ENCODE measurements at places on chromosomes 4 and X.

GRCh38 chrX:39883666-39884065, 214.1 kb downstream of the BCOR start:
- DNase-seq: no peak

GRCh38 chr4:134762053-134762452, 560.5 kb upstream of the PABPC4L start:
- no peak for DNase-seq

DNA sequence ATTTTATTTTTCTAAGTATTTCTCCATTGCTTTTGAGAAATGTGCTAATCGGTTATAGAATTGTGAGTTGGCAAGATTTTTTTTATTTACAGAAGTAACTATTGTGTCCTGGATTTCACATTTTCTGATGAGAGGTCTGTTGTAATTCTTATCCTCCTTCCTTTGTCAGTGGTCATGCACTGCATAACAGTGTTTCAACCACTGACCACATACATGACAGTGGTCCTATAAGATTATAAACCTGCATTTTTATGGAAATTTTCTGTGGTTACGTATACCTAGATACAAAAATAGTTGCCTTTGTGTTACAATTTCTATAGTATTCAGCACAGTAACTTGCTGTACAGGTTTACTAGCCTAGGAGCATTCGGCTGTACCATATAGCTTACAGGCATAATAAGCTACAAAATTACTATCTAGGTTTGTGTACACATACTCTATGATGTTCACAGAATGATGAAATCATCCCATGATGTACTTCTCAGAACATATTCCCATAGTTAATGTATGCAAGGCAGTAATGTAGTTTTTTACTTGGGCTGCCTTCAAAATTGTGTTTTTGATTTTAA, 47.8 kb downstream of the APELA start:
- no peak for DNase-seq

GRCh38 chr4:28402751-28403150, 1542.1 kb downstream of the STIM2 start:
- DNase-seq: no peak

GRCh38 chrX:38940547-38940946, 139.3 kb downstream of the MID1IP1 start:
- no peak for DNase-seq

- no peak for DNase-seq
Measured at GRCh38 chr4:119682099-119682498, 53.5 kb upstream of the PDE5A start.

DNA sequence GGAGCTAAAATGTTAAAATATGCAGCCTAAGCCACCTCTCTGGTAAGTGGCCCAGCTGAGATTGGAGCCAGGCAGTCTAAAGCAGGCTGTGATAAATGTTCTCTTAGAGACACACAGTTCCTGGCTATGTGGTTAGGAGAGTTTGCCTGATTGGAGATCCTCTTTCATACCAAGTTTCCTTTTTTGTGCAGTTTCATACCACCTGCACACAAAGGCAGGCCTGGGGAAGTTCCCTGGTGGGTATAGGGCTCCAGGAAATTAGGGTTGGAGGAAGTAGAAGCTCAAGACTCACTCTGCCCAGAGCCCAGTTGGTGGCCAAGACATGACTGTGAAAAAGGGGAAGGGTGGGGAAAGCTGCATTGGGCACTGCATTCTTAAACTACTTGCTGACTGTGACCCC, 16.9 kb downstream of the CYBB start:
- no peak for DNase-seq

DNA sequence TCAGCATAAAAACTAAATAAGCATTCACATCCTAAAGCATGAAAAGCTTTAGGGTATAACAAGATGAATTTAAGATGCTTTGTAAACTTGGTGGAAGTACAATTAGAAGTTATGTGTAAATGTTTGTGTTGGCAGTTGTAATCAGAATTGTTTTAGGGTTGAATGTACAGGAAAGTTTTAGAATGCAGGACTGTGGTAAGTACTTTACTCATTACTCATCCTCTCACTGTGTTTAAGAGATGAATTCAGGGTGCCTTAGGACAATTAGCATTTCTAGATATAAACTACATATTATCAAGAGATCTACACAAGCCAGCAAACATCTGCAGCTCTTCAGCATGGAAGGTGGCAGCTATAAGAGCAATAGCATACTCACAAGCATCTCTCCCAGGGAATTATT, 77.5 kb upstream of the ELOVL6 start:
- DNase-seq: peak; percentile 77

DNA sequence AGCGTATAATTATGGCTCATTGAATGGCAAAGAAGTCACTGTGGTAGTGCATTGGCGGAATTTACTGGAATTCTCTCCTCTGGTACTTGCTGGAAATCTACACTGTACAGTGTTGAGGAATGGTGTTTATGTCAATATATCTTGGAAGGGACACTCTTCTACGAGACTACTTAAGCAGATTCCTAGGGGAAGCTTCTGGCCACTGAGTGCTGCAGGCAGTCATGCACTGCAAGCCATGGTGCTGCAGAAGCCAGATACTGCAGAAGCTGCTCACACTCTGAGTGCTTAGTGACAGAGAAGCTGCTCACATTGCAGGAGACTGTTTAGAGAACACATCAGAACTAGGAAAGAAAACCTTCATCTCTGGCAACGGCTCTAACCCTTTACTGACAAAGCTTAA, 725.0 kb downstream of the CCSER1 start:
- no peak for DNase-seq

DNA sequence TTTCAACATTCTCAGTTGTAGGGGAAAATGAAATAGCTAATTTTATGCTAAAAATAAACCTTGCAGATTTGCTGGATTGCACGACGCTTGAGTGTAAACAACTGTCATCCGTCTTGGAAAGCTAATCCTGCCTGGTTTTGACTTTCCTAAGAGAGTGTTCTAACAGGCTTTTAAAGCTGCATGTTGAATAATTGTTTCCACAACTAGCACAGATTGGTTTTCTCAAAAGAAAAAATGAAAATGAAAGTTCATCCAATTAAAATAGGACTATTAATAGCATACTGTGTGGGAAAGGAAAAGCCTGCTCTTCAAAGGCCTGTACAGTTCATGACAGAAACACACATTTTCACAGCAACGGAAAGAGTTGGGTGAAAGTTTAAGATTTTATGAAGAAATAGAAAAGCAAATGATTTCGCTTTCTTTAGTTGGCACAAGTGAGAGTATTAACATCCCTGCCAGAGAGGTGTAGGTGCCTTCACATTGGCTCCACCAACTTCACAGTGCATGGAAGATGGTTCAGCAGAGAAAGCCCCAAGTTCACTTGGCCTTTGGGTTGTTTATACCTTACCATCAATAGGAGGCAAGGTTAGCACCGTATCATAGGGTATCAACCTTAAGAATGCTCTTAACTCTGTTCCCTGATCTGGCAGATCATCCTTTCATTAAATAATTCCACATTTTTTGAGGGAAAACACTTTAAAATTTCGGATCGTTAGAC, 140.0 kb upstream of the GUCY1A1 start:
- DNase-seq: peak; percentile 52

- peak; percentile 37 for DNase-seq
Measured at GRCh38 chrX:119885554-119886428, 9.9 kb upstream of the AKAP14 start.

DNA sequence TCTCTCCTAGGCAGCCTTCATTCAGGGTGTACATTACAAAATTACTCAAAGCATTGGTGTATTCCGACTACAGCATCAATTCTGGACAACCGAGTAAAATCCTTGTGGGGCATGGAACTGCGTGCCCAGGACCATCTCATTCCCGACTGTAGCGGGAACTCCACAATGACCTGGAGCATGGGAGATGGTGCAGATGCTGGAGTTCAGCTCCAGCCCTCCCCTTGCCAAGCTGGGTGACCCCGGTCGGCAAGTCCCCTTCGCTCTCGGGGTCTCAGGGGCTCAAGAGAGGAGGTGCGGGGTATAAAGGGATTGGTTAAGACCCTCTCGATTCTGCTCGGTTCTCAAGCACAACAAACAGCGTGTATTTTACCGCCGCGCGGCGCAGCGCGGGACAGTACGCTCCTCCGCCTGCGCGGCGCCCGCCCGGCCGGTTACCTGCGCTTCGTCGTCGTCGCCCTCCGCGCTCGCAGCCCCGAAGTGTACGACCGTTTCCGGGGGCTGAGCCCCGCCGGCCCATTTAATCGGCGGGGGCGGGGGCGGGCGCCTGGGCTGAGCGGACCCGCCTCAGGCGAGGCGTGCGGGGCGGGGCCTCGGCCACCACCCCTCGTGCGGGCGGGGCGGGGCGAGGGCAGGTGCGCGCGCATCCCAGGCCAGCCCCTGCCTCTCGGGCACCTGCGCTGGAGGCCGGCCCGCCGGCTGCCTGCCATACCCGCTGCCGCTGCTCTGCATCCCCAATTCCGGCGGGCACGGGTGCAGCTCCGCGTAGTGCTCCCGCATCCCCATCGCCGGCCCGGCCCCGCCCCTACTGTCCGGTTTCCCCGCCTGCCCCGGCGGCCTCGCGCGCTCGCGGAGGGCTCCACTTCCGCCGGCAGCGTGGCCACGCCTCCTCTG, at the start of gene G6PD:
Gene G6PD (minus strand): TSS at position 493 of the 891 bp plus-strand sequence. CDS start 691 bp downstream, outside the sequence.
- DNase-seq: peak; percentile 75

GRCh38 chr4:98639108-98639507, 19.3 kb downstream of the TSPAN5 start:
- DNase-seq: no peak

DNA sequence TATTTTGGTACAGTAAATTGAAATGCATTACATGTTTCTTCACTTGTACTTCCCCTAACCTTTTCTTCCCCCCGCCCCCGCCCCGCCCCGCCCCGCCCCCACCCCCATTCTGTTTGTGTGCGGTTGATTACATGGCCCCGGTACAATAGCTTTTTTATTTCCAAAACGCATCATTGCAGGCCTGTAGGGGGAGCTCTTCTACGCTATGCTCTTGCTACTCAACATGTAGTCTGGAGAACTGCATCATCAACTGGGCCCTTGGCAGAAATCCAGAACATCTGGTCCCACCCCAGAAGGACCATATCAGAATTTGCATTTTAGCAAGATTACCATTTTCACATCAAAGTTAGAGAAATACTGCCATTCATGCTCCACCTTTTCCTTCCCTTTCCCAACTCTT, 333.3 kb upstream of the DDX53 start:
- peak; percentile 9 for DNase-seq

- no peak for DNase-seq
Measured at GRCh38 chr4:82491251-82491960, 61.0 kb downstream of the ENOPH1 start.

DNA sequence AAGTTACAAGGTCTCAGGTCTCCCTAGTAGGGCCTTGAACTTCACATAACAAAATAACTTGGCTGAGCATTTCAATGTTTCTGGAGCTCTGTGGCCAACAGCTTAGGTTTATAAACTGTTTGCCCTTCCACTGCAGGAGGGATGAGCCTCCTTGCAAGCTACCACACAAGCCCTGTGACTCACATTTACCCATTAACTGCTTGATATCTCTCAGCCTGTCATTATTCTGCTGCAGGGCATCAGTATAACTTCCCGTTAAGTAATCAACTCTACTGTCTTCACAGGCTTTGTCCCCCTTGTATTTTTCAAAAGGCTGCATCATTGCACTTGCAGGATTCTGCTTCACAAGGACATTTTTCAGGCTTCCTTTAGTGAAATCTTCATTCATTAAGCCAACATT, 151.7 kb upstream of the CXCL13 start:
- peak; percentile 4 for DNase-seq

DNA sequence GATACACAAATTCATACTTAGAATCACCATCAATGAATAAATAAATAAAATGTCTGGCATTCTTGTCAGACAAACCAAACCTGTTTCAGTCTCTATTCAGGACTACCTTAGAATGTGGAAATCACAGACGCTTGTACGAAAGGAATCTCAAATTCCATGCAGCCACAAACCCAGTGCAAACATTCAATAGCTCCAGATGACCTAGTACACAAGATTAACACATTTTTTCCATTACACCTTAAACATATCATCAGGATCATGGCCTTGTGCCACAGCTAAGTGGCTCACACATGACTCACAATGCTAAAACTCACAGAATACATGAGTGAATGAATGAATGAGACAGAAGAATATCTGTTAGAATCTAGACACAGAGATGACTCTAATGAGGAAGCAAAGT, 134.2 kb downstream of the PWWP3B start:
- DNase-seq: no peak

DNA sequence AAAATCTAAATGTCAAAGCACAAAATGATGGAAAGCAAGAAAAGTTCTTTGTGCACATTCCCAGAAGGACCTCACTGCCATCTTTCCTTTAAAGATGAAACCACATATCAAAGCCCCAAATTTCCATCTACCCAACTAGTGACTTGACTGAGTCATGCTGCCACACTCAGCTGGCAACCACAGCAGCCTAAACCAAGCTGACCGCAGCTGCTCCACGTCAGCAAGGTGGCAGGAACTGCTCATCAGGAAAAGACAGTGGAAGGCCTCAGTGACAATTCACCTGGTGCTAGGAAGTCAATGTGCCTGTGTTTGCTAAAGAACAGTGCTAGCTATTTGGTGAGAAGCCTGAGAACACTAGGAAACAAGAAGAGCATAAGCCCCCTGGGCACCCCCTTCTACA, 26.1 kb downstream of the ACOX3 start:
- DNase-seq: no peak

DNA sequence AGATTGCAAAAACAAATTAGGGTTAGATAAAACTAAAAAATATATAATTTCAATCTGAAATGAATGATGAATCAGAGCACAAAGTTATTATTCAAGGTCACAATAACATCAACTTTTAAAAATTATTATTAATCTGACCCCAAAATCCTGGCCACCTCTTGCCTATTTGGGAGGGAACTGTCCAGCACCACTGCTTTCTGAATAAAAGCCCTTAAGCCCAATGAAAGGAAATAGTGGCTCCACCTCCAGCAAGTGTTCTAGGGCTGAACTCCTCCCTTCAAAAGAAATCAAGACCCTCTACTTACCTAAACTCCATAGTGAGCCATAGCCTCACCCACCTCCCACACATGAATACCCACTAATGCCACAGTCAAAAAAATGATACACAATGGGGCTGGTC, 208.2 kb downstream of the PARM1 start:
- DNase-seq: no peak

DNA sequence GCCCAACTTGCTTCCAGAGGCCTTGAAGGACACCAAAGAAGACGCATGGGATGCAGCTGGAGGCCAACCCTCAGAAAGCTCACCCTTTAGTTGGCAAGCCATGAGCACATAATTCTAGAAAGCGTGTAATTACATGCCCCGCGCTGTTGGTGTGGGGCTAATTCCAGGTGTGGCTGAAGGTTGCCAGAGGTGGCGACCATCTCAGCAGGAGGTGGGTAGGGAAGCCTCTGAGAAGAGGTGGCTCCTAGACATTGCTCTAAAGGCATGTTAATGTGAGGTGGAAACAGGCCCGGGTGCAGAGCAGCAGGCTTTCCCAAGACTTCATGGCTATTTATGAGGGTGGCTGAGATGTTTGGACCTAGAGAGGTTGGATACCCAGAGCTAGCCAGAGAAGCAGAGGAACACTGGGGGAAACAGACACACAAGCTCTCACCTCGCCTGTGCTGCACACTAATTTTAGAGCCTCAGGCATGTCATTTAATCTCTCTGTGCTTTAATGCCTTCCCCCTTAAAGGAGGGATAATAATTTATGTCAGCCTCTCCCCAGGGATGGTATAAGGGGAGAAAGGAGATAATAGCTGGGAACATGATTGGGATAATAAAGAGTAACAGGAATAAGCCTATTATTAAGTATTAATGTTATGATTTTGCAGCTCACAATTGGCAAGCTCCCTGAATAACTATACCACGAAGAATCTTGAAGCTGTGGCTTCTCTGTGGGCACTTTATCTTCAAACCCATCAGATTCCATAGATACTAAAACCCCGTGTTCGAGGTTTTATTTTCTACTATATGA, 60.0 kb upstream of the HELT start:
- DNase-seq: no peak

GRCh38 chr4:72567821-72568675, 973 bp downstream of the ADAMTS3 start:
- peak; percentile 71 for DNase-seq

GRCh38 chr4:85548841-85549240, 73.9 kb downstream of the ARHGAP24 start:
- peak; percentile 3 for DNase-seq
